ENCODE measurements at places on chromosomes 1 and 21. TPM values are rescaled to one million over a fixed set of nuclear protein-coding genes. Genes with fewer than 3 reads are reported as not detected.

GRCh38 chr1:58754073-58754613, 29.7 kb downstream of the JUN start:
- DNase-seq, result no peak

DNA sequence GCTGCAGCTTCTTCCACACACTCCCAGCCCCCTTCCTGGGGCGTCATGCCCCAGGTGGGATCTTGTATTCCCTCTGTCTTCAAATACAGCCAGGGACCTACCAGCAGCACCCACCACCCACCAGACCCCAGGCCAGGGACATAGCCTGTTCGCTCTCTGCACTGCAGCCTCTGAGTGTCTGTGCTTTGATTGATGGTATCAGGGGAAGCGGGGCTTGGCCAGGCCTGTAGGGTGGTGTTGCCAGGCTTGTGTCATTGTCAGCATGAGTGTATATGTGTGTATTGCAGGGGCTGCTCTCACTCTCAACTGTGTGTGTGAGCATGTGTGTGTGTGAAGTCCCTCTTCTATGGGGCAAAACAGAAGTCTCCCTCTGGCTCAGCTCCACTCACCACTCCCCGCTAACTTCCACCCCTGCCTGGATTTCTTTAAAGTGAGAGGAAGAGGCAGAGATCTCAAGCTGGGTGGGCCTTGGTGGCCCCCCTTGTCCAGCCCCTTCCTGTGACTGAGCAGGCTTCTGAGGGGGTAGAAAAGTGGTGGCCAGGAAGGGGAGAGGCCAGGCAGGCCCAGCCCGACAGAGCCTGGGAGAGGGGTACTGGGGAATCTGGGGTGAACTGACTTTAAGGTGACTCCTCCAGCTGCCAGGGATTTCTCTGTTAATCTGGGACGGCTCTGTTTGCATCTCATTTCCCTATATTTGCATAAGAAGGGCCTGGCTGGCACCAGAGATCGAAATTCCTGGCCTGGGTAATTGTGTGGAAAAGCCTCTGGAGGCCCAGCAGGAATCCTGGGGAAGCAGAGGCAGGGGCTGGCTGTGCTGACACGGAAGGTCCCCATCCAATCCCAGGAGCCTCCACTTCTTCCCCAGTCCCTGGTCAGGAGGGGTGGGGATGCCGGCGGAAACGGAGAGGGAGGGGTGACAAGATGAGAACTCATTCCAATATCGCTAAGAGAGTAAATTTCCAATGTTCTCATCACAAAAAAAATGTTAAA, 18.6 kb upstream of the ADGRB2 start:
- peak; percentile 53 for DNase-seq

DNA sequence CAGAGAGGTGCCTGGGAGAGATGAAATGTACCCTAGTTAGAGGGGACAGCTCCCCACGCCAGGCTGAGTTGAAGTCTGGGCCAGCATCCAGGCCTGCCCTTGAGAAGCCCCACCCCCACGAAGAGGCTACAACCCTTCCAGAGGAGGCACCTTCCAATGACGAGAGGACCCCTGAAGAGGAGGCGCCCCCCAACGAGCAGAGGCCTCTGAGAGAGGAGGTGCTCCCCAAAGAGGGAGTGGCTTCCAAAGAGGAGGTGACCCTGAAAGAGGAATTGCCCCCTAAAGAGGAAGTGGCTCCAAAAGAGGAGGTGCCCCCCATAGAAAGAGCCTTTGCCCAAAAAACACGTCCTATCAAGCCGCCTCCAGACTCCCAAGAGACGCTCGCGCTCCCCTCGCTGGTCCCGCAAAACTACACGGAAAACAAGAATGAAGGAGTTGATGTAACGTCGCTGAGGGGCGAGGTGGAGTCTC, 3.1 kb downstream of the EVA1B start:
- DNase-seq, result no peak

GRCh38 chr1:23129846-23130245, 38.8 kb downstream of the LUZP1 start:
- no peak for DNase-seq

TTC39A gene
- 12.2 TPM for total RNA-seq

SLC22A15 gene
- 10.0 TPM for total RNA-seq

AMY2B gene
- 16.9 TPM for total RNA-seq

PPM1J gene
- total RNA-seq, result 16.5 TPM

All from lower leg skin (tissue), 4 donors.